Stimulated activated CD4-positive, alpha-beta T cell treated with anti-CD3 and anti-CD28 coated beads, Interleukin-4, amount 100 ng/mL, for 1 hour (primary cell): ENCODE measurements at places on chromosomes 12 and 14.
A peak's percentile ranks its signal among the peaks of the same experiment; 100 is the strongest.

DNA sequence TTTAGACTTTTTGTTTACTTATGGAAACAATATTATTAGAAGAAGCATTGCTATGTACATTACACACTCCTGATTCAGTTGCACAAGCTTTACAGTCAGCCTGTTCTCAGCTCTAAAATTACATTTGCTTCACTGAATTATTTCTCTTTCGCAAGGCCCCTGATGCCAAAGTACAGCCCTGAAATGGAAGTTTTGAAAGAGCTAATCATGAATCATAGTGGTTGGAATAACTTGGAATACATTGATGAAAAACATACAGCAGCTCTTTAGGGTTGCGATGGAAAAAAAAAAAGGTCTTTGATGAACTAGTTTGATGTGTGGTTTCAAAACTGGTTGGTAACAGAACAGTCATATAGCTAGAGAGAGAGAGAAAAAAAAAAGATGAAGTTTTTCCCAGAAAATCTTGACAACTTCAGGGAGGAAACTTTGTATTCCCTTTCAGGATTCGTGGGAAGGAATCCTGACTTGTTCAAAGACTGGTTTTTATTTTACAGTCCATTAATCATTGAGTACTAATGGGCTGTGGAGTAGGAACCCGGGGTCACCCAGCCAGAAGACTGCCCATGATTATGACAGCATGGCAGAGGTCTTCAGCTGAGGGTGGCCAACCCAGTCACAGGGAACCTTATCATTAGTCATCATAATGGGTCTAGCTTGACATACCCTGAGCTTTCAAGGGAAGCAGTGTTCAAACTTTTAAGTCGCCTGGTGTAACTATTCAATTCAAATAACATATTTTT is 460.1 kb downstream of the NAV3 start:
- DNase-seq, result no peak

DNA sequence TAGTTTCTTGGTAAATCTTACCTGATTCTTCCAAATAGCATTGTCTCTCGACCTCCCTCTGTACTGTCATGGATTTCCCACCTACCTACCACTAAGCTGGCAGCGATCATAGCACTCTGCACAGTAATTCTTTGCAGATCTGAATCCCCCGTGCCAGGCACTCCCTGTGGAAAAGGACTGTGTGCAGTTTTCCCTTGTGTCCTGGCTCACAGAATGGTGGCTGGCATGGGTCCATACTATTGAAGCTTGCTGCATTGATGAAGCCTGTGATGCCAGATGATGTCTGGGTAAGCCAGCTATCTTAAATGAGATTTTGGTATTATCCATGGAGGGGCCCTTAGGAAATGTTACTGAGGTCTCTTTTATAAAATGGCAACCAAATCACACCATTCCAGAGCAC is 135.7 kb downstream of the RPAP3 start:
- no peak for DNase-seq

- no peak for DNase-seq
Measured at GRCh38 chr12:131833896-131834641, 5.9 kb downstream of the MMP17 start.

- no peak for DNase-seq
Measured at GRCh38 chr12:122918827-122919226, 22.9 kb upstream of the VPS37B start.

DNA sequence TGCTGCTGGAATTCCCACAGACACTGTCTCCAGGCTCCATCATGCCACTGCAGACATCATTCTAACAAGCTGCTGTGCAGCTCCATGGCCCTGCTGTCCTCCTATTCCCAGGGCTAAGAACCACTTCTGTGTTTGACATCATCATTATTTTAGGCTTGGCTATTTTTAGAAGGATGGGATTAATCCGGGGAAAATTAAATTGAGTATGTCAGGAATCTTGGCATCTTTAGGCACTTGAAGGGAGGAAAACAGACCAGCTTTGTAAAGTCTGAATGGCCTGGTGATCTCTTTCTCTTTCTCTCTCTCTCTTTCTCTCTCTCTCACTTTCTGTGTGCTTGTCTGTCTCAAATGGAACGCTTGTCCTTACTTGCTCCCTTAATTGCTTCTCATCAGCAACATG is 568.3 kb upstream of the FLRT2 start:
- DNase-seq, result no peak

GRCh38 chr14:73916324-73916723 is 29.7 kb downstream of the ZNF410 start:
- DNase-seq, result no peak

DNA sequence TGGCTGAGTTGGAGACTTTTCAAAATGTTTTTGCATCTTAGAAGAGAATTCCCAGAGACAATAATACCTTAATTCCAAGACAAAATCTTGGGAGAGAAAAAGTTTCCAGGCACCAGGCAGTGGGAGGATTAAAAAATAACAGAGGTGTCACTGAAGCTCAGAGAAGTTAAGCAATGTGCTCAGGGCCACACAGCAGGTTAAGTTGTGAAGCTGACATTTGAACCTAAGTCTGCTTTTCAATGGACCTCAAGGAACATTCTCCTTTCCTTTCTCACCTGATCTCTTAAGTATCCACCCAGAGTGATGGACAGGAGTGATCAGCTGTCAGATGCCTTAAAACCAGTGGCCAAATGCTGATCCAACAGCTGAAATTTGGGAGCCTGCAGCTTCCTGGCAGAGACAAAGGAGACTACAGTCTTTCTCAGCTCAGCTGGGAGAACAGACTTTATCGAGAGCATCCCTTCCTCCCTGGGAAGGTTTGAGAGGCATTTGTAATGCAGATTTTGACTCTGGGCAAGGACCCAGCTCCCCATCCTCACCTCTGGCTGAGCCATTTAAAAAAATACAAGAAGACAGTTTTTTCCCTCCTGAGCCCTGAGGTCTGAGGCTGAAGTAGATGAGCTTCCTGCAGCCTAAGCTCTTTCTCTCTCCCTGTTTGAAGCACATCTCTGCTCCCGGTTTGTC is 174.9 kb upstream of the RPH3A start:
- no peak for DNase-seq

DNA sequence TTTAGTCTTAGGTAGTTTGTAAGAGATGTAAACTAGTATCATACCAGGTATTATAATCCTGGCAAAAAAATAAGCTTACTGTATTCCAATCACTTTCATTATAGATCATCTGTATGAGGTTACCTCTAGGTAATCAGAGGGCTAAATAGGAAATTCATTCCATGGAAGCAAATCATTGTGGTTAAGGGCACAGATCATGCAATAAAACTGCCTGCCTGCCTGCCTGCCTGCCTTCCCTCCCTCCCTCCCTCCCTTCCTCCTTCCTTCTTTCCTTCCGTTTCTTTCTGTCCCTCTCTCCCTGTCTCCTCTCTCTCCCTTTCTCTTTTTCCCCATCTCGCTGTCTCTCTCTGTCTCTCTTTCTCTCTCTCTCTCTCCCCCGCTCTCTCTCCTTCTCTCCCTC is 3.2 kb upstream of the CLEC9A start:
- DNase-seq, result no peak

DNA sequence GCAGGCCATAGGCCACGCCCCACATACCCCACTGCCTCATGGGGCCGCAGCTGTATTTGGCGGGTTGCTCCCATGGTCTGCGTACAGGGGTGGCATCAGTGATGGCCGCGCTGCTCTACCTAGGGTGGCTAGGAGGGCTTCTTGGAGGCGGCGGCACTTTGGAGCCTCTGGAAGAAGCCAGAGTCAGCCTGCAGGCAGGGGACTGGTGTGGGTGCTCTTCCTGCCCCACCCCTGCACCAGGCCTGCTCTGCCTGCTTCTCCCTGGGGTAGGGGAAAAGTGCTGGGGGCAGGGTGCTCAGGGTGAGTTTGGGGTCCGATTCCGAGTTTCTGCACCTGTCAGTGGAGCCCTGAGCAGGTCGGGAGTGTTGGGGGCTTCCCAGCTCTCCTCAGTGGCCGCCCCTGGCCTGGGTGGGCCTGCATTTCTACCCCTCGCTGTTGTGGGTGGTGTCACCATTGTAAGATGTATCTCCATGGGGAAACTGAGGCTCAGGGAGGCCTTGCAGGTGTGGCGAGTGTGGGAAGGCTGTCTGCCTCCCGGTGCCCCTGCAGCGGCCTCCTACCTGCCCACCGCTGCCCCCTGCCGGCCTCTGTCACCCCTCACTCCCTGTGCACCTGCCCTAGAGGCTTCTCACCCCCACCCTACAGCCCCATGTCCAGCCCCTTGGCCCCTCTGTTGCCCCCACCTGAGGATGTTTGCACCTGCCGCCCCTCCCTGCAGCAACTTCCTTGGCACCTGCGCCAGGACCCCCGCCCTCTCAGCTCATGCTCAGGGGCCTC is 5.5 kb downstream of the CEP170B start:
- DNase-seq, result peak; percentile 60

GRCh38 chr14:76271041-76271755 is 104.7 kb upstream of the ESRRB start:
- no peak for DNase-seq

DNA sequence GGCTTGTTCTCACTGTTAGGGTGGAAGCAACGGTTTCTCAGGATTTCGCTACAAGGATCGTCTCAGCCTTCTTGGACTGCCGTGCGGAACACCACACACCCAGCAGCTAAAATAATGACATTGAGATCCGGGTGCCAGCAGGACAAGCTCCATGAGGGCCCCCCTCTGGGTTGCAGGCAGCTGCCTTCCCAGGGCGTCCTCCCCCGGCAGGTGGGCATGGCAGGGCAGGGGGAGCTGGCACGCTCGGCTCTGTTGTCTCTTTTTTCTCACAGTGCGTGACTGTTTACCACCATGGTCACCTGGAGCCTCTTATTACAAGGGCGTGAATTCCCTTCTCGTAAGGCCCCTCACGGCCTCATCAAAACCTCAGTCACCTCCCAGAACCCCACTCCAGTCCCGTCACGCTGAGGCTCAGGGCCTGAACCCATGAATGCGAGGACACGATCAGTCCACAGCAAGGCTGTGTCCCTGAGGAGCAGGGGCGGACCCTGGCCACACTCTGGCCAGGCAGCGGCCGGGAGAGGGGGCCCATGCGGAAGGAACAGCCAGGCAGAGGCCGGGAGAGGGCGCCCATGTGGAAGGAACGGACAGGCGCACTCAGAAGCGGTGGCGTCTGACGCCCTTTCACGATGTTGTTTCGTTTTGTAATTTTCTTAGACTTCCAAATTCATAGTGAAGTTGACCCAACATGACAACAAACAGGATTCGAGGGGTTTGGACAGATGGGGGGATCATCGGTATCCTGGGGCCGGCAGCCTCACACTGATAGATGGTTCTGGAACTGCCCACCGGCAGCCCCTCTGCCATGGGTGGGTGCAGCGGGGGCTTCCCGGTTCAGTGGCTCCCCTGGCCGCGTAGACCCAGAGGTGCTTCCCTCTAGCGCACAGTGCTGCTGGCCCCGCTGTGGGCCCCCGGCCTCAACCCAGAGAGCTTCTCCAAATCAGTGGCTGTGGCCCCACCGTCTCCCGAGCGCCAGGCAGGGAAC is 10.0 kb downstream of the LRCOL1 start:
- no peak for DNase-seq

- DNase-seq, result no peak
Measured at GRCh38 chr14:50530358-50530757, 2.0 kb downstream of the MAP4K5 start.

DNA sequence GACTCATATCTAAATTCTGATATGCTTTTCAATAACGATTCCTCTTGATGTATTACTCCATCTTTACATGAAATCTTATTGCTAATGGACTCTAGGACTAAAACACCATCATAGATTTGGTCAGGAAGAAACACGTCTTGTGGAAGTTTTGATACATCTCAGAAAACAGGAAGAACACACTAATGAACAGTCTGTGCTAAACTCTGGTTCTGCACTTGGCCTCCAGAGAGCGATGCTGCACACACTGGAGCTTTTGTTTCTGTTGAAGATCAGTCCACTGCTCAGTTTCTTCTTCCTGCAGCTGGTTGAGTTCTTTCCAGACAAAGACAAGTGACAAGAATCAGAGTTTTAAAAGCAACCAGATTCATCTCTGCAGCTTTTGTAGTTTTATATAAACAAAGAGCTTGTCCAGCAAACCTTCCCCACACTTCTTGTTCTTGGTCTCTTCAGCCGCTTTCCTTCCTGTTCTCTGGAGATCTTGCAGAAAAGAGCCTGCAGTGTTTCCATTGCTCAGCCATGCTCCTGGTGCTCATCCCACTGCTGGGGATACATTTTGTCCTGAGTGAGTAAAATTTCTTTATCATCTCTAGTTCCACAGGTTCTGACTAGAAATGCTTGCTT is 229.1 kb upstream of the OR4E1 start:
- DNase-seq, result no peak

GRCh38 chr12:115380546-115381120 is 696.7 kb upstream of the TBX3 start:
- no peak for DNase-seq

DNA sequence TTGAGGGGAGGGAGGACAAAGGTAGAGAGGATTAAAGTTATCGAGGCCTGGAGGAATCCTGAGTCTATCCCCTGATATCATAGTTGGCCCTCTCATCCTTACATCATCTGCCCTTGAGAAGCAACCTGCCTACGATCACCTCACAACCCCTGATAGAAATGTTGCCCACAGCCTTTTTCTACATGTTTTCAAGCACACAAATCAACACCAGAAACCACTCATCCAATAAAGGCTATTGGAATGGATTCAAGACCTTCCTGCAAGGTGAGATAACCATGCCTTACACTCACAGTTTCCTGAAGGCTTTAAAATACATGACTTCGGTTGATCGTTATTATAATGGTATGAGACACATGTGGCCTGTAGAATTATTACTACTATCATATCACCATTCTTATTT is 175.7 kb upstream of the EGLN3 start:
- no peak for DNase-seq

DNA sequence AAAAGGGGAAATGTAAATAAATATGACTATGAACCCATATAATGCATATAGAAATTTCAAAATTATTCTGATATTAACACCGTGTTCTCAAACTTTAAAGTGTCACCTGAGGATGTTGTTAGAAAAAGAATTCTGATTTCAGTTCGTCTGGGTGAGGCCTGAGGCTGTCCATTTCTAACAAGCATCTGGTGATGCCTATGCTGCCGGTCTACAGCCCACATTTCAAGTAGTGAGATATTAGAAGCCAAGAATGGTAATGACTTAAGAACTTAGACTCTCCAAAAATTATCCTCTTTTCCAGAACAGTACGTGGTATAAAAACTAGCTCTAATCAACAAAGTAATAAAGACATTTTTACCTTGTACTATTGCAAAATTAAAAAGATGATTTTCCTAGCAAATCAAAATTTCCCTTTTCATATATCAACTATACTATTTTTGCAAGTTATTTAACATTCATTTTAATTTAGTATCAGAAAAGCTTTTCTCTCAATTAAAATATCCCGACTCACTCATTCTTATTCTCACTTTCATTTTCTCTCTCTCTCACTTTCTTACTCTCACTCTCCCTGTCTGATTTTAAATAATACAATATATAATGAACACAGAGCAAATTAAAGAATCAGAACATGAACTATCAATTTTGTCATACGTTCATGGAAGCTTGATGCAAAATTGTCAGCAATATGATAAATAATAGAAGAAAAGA is 35.0 kb downstream of the PIK3C2G start:
- DNase-seq, result no peak

GRCh38 chr12:107415071-107415470 is 270.5 kb upstream of the PWP1 start:
- DNase-seq, result no peak

DNA sequence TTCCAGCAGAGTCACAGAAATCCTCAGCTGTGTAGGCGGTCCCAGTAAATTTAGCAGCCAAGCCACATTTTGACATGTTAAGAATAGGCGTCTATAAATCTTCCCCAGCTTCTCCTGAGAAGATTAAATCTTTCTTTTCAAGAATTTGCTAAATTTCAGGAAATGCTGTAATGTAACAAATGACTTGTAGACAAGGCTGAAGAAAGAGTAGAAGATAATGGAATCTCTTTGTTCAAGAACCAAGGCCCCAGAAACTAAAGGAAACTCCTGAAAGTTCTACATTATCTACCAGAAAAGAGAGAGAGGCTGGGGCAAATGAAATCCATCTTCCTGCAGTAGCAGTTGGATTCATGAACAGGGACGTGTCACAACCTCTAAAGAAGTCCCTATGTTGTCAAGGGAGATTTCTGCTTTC is 760.3 kb downstream of the NOVA1 start:
- no peak for DNase-seq
